ENCODE measurements at places on chromosomes 3 and 15.

DNA sequence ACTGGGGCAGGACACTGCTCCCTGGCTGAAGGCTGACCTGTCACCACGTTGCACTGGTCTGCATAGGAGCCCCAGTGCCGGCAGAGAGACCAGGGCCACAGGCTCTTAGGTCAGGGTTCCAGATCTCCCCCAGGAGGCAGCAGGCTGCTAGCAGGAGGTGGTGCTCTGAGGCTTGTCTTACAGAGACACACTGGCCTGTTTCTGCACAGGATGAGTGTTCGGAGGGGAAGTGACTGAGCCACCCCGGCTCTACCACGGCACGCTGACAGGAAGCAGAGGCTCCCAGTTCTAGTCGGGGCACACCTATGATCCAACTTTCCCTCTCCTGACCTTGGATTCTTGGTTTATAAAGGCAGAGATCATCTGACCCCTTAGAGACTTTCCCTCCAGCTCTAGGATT, 8.6 kb downstream of the FBXL22 start:
- DNase-seq: no peak

- no peak for DNase-seq
Observed at GRCh38 chr15:23072633-23073032, 33.3 kb upstream of the TUBGCP5 start.

DNA sequence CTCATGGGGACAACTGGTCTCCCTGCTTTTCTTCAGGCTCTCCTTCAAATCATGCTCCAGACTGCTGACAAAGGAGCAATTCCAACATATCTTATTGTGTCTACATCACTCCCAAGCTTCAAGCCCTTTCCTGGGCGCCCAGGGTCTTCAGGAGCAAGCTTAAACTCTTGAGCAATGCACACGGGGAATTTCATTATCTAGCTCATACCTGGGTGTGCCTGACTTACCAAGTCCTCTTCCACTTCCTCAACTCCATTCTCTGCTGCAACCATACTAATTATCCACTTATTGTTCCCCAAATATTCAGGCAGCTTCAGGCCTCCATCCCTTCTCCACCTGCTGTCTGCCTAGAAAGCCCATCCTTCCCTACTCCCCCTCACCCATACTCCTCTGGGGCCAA, 50.6 kb downstream of the B3GNT5 start:
- DNase-seq: no peak

DNA sequence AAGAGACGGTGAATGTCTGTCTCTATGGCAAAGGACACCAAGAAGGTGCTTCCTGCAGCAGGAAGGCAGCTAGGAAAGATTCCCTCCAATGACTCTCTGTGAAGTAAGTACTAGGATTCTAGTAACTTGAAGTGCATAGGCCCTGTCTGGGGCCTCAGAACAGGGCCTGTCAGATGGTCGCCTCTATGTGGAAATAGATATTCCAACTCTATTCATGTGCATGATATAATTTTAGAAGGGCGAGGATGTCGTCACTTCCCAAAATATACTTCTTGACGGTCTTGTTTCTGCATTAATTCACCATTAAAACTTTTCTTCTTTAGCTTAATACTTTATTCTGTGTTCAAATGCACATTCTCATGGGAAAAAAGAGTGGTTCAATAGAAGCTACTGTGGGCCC, 167.0 kb downstream of the TLE3 start:
- no peak for DNase-seq

- no peak for DNase-seq
Observed at GRCh38 chr3:65938147-65938546, 100.6 kb downstream of the MAGI1 start.

GRCh38 chr3:9769426-9770275, at the start of gene CAMK1:
TSS of gene CAMK1 (minus strand) at chr3:9769947. CDS start at chr3:9767749, 2,198 bp downstream.
- DNase-seq: peak; percentile 35

DNA sequence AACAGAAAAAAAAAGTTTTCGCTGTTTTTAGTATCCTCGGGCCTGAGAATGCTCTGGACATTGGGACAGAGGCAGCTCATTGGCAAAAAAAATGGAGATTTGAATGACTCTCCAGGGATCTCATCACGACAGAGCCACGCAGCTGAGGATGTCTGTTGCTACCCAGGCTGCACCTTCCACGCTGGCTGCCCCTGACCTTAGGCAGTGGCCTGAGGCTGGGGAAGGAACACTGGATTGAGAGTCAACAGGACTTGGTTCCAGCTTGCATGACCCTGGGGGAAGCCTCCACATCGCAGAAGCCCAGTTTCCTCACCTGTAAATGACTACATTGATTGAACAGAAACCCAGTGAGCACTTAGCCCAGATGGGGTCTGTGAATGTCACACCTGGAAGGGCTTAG, 8.7 kb upstream of the ACSBG1 start:
- no peak for DNase-seq

DNA sequence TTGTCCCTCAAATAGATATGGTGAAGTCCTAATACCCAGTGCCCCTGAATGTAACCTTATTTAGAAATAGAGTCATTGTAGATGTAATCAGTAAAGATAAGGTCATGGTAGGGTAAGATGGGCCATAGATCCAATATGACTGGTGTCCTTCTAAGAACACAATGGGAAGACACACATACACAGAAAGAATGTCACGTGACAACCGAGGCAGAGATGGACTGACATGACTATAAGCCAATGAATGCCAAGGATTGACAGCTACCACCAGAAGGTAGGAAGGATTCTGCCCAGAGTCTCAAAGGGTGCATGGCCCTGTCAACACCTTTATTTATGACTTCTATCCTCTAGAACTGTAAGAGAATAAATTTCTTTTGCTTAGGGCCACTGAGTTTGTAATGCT, 231.2 kb downstream of the IL5RA start:
- no peak for DNase-seq

- DNase-seq: no peak
Observed at GRCh38 chr3:114659109-114660061, 365.6 kb downstream of the TIGIT start.

GRCh38 chr3:21751886-21752285, 876 bp upstream of the ZNF385D start:
- DNase-seq: no peak

DNA sequence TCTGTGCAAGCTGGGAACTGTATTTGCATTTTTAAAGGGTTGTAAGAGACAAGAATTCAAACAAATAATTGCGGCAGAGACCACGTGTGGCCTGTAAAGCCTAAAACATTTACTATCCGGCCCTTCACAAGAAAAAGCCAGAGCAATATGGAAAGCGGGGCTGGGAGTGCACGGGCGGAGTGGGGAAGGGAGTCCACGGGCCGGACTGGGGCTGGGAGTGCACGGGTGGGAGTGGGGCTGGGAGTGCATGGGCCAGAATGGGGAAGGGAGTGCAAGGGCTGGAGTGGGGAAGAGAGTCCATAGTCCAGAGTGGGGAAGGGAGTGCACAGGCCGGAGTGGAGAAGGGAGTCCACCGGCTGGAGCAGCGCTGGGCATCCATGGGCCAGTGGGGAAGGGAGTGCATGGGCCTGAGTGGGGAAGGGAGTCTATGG, 41.2 kb downstream of the KLF15 start:
- DNase-seq: no peak

- DNase-seq: no peak
Observed at GRCh38 chr3:118641608-118642007, 393.0 kb downstream of the IGSF11 start.

- no peak for DNase-seq
Observed at GRCh38 chr3:54079314-54079713, 43.0 kb upstream of the CACNA2D3 start.

DNA sequence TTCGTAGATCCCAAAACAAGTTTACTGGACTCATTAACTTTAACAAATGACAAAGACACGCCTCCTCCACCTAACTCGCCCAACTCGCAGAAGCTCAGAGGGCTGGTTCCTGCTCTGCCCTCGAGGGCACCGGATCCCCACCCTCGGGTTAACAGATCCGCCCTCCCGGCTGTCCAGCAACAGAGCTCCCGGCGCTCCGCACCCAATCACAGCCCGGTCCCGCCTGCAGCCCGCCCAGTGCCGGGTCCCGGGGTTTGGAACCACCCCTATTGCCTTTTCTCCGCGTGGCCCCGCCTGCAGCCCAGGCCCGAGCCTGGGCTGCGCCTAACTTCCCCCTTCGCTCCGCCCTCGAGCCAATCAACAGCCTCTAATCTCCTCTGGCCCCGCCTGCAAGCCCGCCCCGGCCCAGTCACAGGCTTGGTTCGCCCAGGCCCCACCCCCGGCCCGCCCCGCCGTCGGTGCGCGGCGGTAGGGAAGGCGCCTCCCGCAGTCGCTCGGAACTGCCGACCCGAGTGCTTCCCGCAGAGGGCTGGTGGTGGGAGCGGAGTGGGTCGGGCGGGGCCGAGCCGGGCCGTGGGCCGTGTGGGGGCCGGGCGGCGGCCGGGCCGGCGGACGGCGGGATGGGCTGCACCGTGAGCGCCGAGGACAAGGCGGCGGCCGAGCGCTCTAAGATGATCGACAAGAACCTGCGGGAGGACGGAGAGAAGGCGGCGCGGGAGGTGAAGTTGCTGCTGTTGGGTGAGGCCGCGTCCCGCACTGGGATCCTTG, at the start of gene GNAI2:
Gene GNAI2 (plus strand): TSS at position 489 of the 768 bp plus-strand sequence. CDS start 132 bp downstream, at position 621.
- DNase-seq: peak; percentile 98

DNA sequence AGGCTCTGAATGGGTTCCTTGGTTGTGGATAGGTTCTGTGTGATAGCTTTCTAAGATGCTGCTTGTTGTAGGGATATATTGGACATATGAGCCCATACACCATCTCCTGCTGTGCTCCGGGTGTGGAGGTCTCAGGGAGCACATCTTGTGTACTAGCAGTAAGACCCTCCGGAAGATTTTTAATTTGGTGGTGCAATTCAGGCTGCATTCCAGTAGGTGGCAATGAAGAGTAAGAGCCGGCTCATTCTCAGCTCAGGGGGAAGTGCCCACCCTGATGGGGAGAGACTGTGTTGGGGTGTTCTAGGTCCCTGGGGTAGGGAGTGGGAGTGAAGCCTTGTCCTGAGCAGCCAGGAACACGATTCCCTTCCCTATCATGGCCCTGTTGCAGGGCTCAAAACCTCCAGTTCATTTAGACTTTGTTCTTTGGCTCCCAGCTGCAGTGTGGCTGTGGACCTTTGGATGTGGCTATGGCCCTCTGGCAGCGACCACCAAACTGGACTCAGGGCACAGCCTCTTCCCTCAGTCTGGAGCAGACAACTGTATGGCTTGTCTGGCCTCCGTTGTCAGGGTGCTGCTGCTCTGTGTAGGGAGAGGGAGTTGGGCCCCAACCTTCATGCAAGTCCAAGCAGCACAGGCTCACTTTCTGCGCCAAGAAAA, 104.7 kb downstream of the UNC13C start:
- no peak for DNase-seq

DNA sequence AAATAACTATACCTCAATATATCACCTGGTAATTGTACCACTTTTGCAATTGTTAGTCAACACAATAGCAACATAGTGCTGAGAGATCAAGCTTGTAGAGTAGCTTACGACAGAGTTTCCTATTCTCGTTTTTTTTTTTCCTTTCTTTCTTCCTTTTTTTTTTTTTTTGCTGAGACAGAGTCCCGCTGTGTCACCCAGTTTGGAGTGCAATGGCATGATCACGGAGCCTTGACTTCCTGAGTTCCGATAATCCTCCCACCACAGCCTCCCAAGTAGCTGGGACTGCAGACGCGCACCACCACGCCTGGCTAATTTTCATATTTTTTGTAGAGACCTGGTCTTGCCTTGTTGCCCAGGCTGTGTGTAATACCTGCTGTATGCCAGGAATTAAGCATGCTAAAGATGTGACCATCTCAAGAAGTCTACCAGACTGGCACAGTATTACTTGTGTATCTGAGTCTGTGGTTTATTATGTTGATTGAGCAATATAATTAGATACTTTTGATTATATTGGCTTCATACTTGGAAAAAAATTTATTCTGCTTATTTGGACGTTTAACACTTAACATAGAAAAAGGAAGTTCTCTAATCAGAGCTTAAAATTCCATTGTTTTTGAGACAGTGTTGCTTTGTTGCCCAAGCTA, 3.0 kb downstream of the SELENOT start:
- no peak for DNase-seq

DNA sequence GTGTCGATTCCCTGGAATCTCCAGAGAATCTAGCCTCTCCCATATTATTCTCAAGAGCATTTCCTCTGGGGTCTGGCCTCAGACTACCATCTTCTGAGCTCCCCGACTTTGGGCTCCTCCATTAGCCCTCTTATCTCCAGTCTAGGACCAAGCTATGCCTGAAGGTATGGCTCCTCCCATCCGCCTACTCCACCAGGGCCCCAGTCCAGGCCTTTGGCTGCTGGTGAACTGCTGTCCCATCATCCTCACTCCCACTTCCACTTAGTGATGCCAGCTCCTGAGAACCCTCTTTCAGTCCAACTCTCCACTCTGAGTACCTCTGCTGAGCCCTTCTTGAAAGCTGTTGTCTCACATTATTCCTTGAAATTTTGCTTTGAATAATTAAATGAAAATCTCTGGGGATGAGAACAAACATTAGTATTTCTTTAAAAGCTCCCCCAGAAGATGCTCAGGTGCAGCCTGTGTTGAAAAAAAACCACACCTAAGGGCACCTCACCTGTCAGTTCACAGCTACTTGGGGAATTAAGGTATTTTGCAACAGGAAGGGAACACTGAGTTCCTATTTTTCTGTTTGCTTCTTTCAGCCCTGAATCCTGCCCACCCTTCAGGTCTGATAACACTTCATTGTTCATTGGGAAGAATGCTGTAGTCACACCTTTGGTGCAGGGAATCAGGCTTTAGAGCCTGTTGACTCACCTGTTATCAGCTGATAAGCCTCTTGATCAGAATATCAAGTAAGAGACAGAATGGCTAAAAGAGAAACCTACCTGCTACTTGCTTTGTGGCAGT, 9.5 kb downstream of the CLDN18 start:
- DNase-seq: no peak

DNA sequence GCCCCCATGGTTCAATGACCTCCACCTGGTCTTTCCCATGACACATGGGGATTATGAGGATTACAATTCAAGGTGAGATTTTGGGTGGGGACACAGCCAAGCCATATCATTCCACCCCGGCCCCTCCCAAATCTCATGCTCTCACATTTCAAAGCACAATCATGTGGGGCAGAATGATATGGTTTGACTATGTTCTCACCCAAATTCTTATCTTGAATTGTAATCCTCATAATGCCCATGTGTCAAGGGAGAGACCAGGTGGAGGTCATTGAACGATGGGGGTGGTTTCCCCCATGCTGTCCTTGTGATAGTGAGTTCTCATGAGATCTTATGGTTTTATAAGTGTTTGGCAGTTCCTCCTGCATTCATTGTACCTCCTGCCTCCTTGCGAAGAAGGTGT, 2.4 kb upstream of the CLEC3B start:
- DNase-seq: no peak

DNA sequence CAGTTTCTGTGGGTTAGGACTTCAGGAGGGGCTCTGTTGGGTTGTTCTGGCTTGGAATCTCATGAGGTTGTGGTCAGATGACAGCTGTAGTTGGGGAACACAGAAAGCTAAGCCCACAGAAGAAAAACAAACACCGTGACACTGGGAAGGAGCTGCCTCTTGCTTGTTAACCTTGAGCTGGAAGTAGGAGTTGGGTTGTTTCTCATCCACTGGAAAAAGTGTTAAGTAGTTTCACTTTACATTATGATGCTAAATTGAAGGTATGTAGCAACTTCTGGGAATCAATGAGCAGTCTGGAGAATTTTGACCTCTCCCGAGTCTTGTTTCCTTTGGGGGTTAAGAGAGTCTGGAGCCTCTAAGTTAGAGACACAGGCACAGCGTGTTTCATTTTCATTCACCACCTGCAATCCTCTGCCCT, 20.4 kb downstream of the HACD3 start:
- no peak for DNase-seq

All from stimulated activated CD4-positive, alpha-beta T cell treated with anti-CD3 and anti-CD28 coated beads, Interleukin-1b, Interleukin-23, amount 100 ng/mL, for 1 hour (primary cell).